ENCODE measurements at places on chromosomes 13 and 19.

DNA sequence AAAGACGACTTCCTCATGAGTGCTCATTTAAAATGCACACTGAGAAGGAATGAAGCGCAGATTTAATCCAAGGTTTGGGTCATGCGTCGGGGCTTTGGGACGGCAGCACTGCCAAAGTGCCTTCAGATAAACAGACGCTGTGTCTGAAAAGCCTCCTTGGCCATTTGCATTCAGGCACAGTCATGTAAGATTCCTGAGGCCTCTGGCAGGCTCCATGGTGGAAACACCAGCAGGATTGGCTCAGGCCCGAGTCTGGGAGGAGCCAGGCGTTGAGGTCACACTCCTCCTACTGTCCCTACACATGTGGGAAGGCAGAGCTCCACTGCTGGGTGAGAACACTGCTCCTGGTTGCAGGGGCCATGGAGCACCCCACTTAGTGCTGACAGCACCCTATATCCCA lies 113.3 kb upstream of the KL start:
- DNase-seq: no peak

DNA sequence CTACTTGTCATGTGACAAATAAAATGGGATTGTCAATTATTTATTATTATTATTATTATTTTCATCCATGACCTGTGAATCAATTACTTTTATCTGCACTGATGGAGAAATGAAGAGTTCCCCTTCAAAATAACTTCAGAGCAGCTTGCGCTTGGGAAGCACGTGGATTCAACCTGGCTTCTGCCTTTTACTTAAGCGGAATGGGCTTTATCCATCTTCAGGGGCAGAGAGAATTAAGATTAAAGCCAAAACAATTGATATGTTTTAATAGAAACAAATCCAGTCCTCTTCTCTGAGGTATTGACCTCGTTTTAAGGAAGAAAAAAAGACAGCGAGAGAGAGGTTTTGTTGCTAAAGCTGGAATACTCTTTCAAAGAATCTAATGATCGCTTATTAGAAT lies 876 bp downstream of the SACS start:
- DNase-seq: no peak

GRCh38 chr19:16542910-16543472 lies 754 bp upstream of the CHERP start:
- peak; percentile 25 for DNase-seq

DNA sequence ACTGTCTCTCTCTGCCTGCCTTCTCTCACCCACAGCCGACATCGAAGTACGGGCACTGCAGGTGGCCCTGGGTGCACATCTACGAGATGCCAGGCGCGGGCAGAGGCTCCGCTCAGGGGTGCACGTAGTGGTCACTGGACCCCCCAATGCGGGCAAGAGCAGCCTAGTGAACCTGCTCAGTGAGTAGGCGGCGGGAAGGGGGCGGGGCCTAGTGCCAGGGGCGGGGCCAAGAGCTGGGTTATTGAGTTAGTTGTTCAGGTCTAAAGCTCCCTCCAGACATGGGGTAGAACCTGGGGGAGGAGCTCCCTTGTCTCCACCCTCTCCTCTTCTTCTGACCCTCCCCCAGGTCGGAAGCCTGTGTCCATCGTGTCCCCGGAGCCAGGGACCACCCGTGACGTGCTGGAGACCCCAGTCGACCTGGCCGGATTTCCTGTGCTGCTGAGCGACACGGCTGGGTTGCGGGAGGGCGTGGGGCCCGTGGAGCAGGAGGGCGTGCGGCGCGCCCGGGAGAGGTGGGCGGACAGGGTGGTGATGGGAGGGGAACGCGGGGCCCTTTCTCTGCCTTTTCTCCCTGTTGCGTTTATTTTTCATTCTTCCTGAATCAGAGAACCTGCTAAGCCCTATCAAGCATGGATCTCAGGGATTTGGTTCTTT lies 1.9 kb downstream of the GTPBP3 start:
- peak; percentile 72 for DNase-seq

GRCh38 chr13:100798739-100799361 lies 124.3 kb upstream of the TMTC4 start:
- no peak for DNase-seq

DNA sequence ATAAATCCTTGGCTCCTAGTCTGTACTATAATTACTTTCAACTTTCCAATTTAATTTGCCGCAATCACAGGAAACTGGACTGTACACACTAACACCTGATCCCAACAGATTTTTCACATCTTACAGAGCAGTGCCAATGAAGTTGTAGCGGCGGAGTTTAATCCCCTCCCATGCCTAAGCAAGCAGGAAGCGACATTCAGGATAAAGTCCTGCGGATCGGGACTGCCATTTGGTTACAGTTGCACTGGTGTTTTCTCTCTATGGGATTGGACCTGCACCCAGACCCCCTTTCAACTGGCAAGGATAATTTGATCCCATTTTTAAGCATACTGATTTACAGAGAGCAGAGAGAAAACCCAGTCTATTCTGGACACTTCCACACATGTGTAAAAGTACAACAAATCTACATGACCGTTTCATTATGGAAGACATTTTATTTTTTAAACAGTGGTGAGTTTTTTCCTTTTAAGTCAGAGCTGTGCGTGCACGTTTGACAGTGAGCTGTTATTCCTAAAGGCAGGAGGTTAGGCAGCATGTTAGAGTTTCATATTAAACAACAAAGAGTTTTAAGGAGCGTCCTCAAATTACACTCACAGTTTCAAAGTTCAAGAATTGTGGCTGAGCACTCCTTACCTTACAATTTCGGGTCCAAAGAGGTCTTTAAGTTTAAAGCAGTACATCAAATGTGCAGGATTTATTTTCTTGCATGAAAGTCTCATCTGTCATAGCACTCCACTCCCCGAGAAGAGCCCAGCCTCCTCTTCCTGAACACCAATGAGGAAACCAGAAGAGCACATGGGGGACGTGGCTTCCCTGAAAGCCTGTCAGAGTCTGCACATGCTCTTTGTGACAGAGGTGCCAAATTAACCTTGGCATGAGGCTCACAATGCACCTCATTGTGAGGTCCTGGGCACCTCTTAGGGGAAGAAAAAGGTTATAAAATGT lies 141.6 kb upstream of the RFC3 start:
- peak; percentile 22 for DNase-seq

All from stimulated activated CD4-positive, alpha-beta T cell treated with anti-CD3 and anti-CD28 coated beads, Interleukin-2, amount 100 ng/mL, for 24 hours (primary cell).